Activated CD4-positive, alpha-beta T cell treated with anti-CD3 and anti-CD28 coated beads, Interleukin-2, amount 10 ng/mL, durations not matched to agents 24 days and 14 days (primary cell): ENCODE measurements at places on chromosomes 12 and 14.

- DNase-seq, result no peak
Observed at GRCh38 chr14:93759719-93760307, 28.5 kb downstream of the PRIMA1 start.

GRCh38 chr14:20602583-20602982, 11.4 kb upstream of the RNASE12 start:
- DNase-seq, result no peak

DNA sequence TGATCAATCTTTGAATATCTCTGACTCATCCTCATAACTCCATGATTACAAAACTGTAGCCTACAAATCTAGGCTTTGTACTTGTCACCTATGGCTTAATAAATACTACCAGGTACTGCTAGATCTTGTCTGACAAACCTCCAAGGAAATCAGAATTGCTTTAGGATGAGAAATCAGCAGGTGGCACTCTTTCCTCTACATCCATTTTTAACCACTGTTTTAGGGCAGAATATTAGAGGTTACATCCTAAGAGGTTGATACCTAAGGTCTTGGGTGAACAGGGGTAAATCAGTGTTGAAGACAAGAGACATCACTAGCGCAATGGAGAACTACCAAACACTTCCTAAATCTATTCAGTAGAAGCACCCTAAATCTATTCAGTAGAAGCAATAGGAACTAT, 63.1 kb upstream of the SOX5 start:
- DNase-seq, result no peak

DNA sequence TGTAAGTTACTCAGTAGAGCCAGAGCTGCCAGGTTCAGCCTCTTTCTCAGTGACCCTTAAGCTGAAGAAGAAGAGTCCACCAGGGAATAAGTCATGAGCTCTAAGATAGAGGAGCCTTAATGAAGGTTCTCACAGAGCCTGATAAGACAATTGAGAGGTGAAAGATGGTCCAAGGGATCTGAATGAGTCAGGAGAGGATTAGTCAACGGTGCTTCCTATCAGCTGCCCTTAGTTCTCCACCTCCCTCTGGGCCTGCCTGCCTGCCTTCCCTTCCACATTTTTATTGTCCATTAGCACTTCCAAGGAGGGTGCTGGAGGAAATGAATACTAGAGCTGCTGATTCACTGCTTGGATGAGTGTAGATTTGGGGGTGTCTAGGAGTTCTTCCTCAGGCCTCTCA, 161.7 kb upstream of the RMST start:
- no peak for DNase-seq

DNA sequence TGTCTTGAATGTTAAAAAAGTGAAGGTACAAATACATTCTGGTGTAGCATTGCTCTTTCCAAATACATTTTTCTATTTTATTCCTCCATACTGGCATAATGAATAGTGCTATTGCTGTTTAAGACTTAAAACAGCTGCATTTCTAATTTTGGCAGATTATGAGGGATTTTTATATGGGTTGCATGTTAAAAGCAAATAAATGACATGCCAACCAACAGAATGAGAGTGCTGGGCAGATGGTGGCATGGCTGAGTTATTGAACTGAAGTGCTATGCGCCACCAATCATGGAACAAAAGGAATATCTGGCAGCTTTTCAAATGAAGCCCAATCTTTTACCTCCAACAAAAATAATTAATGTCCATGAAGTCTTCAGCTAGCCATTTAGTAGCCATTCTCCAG, 215.0 kb downstream of the PRKD1 start:
- DNase-seq, result no peak
